GM23248 (cell line): ENCODE measurements at places on chromosomes 5 and 9. TPM values are rescaled to one million over a fixed set of nuclear protein-coding genes. Genes with fewer than 3 reads are reported as not detected.

- no peak overlapping the region for H3K4me3 ChIP-seq
- H3K36me3 ChIP-seq = no peaks in the 10 kb centered on the region
- no peak overlapping the region for H3K27ac ChIP-seq
- DNase-seq = no peak
Measured at GRCh38 chr5:120936652-120937051, 472.6 kb downstream of the PRR16 start.

DNA sequence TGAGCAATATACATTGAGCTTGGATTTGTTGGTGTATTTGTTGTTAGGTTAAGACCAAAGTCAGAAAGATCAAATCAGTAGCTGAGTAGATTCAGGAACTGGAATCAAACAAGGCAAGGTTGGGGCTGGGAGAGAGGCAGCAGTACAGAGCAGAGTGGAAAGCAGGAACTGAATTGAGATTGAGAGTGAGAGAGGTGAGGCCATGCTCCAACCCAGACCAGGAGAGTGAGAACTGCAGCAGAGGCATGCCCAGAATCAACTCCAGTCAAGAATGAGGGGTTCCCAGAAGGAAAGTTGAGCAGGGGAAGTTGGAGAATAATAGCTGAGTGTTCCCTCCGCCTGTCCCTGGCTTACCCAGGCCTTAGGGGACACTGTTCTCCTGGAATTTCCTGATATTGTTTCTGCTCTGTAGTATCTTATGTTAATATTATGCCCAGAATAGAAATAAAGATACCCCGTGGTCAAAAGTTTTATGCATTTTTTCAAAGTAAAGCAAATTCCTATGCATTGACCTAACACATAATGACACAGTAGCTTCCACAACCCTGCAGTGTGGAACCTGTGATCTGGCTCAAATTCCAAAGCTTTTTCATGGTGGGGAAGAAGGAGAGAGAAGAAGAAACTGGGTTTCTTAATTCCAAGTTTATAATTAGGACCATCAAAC lies 82.7 kb downstream of the SV2C start:
- no peak for DNase-seq
- no peaks in the 10 kb centered on the region for H3K27me3 ChIP-seq
- no peaks in the 10 kb centered on the region for H3K4me1 ChIP-seq
- no peak overlapping the region for H3K4me3 ChIP-seq
- no peaks in the 10 kb centered on the region for H3K36me3 ChIP-seq

Gene CD14
- 1.9 and 6.1 TPM in 2 replicates for total RNA-seq

DNA sequence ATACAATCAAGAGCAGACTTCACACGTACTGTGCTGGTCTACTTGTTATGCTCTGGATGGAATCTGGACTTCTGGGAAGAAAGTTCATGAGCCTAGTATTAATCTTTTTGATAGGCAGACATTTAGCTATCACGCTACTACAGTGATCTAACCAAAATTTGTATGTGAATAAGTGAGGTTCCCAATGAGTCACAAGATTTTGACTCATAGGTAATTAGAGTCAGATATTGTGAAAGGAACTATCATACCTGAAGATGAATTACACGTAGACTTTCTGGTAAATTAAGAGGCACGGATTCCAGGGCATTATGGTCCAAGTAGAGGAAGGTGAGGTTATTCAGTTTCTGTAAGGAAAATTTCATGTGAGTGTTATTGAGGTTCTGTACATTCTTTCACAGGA lies 18.4 kb downstream of the OGN start:
- H3K4me1 ChIP-seq = peaks cover 24% of the 10 kb centered on the region
- H3K27ac ChIP-seq = no peak overlapping the region
- H3K27me3 ChIP-seq = no peaks in the 10 kb centered on the region
- peak; percentile 62 for DNase-seq

DNA sequence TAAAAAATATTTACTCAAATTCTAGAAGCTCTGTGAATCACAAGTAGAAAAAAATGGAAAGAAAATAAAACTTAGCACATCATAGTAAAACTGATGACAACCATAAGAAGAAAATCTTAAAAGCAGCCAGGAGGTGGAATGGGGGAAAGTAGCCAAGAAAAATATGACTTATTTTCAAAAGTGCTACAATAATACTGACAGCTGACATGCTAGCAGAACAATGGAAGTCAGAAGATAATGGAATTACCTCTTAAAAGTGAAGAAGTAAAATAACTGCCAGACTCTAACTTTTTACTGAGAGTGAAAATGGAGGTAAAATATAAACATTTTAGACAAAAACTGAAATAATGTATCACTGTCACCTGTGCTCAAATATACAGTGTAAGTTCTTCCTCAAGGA lies 532.2 kb upstream of the SGCD start:
- H3K27me3 ChIP-seq = no peaks in the 10 kb centered on the region
- no peaks in the 10 kb centered on the region for H3K4me1 ChIP-seq
- no peak overlapping the region for H3K27ac ChIP-seq
- no peak overlapping the region for H3K4me3 ChIP-seq
- peak; percentile 12 for DNase-seq
- H3K36me3 ChIP-seq = no peaks in the 10 kb centered on the region

DNA sequence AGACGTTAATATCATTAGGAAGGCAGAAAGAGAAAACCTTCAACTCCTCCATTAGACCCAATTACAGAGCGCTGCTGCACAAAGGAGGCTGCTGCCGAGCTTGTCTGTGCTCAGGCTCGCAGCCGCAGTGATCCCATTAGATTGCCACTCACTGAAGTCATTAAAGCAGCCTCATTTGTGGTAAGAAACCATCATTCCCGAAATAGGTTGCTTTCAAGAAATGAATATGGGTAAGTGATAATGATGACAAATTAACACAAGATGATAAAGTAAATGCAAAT lies 137.2 kb downstream of the CAVIN4 start:
- H3K4me1 ChIP-seq = no peaks in the 10 kb centered on the region
- H3K36me3 ChIP-seq = no peaks in the 10 kb centered on the region
- H3K27me3 ChIP-seq = no peaks in the 10 kb centered on the region
- H3K4me3 ChIP-seq = peak overlapping the region; percentile 23
- DNase-seq = no peak

Gene CCNI2
- total RNA-seq = not detected in 2 replicates

DNA sequence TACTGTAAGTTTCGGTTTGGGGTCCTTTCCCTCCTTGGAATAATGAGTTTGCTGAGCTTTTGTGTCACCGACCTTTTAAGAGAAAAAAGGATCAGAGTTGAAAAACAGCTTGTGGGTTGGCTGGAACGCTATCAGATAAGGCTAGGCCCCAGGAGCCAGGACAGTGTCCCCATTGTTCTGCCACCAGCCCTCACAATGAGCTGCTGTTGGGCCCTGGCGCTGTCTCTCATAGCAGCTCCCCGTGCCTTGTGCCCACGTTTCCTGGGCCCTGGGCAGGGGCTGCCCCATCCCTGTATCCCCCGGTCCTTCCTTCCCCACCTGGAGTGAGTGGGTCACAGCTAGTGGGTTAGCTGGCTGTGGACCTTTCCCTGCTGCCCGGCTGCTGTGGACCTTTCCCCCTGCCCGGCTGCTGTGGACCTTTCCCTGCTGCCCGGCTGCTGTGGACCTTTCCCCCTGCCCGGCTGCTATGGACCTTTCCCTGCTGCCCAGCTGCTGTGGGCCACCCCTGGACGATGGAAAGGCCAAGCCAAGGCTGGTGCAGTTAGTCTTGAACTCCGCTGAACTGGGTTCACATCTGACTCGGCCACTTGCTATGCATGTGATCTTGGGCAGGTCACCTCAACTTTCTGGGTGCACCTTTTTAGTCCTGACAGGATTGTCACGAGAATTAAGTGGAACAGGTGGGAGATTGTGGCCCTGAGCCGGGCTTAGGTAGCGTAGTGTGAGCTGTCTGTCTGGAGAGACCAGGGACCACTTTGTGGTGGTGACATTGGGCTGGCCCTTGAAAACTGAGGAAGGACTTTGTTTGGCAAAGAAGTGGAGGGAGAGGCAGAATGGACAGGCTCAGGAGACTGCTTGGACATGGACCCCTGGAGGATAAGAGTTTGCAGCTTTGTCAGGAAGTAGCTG lies 99.5 kb downstream of the DAB2IP start:
- DNase-seq = no peak
- H3K4me3 ChIP-seq = no peak overlapping the region
- peaks cover 14% of the 10 kb centered on the region for H3K4me1 ChIP-seq
- no peaks in the 10 kb centered on the region for H3K36me3 ChIP-seq

Gene TAF11L5
- not detected in 2 replicates for total RNA-seq

DNA sequence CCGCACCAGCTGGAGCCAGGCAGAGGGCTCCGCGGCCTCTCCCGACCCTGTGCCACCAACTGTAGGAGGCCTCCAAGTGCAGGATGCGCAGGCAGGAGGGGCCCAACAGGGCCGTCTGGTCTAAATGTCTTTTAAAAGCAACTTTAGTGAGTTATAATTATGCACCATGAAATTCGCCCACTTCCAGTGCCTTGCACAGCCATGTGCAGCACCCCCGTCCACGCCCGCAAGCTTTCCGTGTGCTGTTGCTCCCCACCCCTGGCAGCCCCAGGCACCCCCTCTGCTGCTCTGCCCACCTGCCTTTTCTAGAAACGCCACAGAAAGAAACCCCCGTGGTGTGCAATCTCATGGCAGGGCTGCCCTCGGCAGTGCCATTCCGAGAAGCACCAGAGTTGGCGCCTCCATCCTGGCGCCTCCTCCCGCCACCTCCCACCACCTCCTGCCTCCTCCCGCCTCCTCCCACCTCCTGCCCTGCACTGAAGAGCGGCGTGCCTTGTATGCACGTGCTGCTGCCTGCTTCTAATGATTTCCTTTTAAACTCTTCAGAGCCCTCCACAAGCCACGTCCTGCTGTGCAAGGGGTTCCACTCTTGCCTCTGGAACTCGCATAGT lies 7.5 kb upstream of the SLC6A18 start:
- DNase-seq = no peak
- H3K4me1 ChIP-seq = no peaks in the 10 kb centered on the region
- H3K4me3 ChIP-seq = no peak overlapping the region
- no peak overlapping the region for H3K27ac ChIP-seq
- no peaks in the 10 kb centered on the region for H3K27me3 ChIP-seq

DNA sequence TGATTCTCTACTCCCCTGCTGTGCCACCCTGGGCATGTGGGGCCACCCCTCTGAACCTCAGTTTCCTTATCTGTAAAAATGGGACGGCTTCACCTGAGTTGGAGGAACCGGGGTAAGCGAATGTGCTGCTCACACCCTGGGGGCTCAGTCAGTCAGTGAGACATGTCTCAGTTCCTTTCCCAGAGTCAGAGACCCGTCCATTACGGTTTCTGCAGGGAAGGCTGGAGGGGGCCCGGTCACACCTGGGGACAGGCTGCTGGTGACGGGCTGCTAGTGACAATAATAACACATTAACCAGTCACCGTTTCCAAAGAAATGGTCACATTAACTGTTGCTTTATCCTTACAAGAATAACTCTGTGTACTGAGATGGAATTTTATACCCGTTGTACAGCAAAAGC lies 282.4 kb downstream of the NSG2 start:
- no peaks in the 10 kb centered on the region for H3K4me1 ChIP-seq
- H3K27me3 ChIP-seq = no peaks in the 10 kb centered on the region; the same call in 1 of the 2 replicates
- no peak overlapping the region for H3K4me3 ChIP-seq
- no peak for DNase-seq
- no peak overlapping the region for H3K27ac ChIP-seq
- H3K36me3 ChIP-seq = no peaks in the 10 kb centered on the region

DNA sequence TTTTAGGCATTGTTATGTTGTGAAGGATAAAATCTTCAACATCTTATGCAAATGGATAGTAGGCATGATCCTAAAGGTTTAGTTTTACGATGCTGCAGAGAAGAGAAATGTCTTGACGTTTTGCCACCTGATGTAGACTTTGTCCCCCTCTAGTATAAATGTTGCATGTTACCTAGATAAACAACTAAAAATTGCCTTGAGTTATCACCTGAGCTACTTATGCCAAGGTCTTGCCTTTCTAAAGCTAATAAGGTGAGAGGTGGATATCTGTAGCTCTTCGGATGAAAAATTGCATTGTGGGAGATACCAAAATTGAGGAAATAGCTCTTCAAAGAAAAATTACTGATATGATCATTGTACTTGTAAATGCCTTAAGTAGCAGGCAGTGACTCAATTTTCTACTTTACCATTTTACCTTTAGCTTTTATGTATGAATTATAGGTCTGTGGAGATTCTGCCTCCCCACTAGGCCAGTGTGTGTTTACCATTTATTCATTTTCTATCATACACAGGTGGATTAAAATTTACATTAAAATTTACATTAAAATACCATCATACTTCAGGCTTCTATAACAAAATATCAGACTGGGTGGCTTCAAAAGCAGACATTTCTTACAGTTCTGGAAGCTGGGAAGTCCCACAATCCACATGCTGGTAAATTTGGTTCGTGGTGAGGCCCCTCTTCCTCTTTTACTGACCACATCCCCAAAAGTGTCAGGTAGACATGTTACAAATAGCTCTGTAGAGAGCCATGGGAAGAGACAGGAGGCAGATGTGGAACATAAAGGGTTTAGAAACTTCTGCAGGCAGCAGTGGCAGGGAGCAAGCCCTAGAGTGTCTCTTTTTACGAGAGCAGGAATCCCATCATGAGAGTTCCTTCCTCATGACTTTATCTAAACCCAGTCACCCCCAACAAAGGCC lies 100.7 kb upstream of the ERBIN start:
- no peaks in the 10 kb centered on the region for H3K27me3 ChIP-seq
- peaks cover 8% of the 10 kb centered on the region; the same call in 1 of the 2 replicates for H3K36me3 ChIP-seq
- no peak for DNase-seq

DNA sequence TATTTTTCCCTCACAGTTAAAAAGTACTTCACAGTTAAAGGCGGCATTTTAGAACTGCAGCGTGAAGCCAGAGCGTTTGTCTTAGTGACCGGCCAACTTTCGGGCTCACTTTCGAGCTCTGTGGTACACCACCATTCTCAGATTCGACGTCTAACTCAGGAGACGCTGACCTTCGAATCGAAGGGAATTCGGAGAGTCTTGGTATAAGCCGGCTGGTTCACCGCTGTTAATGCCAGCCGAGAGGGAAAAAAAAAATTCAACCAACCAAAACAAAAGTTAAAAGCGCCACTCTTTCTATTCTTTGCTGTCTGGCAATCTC lies 544 bp upstream of the SNX24 start:
- no peaks in the 10 kb centered on the region for H3K36me3 ChIP-seq
- peak overlapping the region; percentile 87 for H3K27ac ChIP-seq
- DNase-seq = no peak
- peaks cover 34% of the 10 kb centered on the region for H3K4me1 ChIP-seq
- peak overlapping the region; percentile 76 for H3K4me3 ChIP-seq

DNA sequence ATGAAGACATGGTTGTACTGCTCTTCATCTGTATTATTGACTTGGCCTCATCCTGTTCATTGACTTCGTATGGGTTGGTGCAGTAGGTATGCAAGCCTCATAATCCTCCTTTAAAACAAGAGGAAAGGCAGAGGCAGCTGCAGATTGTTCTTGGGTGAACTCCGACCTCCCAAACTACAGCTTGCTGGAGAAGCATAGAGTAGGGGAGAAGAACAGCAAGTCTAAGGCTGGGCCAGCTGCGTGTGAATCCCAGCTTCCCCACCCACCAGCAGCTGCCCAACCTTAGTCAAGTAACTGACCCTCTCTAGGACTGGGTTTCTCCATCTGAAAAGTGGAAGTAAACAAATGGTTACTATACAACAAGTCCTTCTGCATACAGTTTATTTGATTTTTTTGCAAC lies 114.5 kb upstream of the WWC1 start:
- no peaks in the 10 kb centered on the region for H3K27me3 ChIP-seq
- H3K36me3 ChIP-seq = peaks cover 11% of the 10 kb centered on the region; the same call in 1 of the 2 replicates
- H3K27ac ChIP-seq = no peak overlapping the region
- H3K4me3 ChIP-seq = no peak overlapping the region
